ENCODE measurements at places on chromosomes 7 and 10. TPM values are rescaled to one million over a fixed set of nuclear protein-coding genes. Genes with fewer than 3 reads are reported as not detected.

The GNAI1 gene
- not detected for total RNA-seq

DNA sequence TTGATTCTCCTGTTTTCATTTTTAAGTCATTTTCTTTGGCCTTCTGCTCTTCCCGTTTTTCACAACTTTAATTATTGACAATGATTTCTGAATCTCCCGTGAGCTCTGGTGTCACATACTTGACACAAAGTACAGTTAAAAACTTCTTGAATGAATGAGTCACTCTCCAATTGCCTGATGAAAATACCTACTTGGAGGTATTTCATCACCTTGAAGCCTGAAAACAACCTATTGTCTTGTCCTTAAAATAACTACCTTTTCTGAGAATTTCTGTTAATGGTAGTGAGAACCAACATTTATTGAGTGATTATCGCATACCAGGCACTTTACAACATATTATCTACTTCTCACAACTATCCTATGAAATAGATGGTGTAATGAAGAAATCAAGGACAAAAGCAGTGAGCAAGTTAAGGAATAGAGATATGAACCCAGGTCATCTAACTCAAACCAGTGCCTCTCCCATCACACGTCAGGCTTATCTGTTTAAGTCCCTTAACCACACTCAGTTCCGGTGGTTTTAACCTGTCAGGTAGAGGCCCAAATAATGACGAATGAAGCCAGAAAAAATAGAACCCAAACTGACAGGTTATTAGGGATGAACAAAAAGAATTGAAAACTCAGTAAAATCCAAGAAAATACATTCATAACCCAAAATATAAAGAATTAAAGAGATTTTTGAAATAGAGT, 11.6 kb downstream of the BET1 start:
- no peak for DNase-seq

DNA sequence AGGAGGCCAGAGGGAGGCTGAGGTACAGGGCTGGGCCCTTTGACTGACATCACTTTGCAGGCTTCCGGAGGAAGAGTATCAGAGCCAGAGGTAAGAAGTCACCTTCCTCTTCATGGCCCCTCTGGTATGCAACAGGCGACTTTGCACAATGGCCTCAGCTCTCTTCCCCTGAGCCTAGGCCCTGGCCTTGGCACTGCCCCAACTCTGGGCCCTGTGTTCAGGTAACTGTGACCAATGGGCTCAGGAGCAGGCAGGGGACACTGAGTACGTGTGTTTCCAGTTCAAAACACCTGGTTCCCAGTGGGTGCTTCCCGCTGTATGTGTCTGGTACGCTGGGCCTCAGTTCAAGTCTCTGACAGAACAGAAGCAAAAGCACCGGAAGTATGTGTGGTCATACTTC, 12.1 kb upstream of the PAX2 start:
- DNase-seq, result no peak

GRCh38 chr7:123154231-123154860, 45.4 kb downstream of the SLC13A1 start:
- peak; percentile 88 for DNase-seq

DNA sequence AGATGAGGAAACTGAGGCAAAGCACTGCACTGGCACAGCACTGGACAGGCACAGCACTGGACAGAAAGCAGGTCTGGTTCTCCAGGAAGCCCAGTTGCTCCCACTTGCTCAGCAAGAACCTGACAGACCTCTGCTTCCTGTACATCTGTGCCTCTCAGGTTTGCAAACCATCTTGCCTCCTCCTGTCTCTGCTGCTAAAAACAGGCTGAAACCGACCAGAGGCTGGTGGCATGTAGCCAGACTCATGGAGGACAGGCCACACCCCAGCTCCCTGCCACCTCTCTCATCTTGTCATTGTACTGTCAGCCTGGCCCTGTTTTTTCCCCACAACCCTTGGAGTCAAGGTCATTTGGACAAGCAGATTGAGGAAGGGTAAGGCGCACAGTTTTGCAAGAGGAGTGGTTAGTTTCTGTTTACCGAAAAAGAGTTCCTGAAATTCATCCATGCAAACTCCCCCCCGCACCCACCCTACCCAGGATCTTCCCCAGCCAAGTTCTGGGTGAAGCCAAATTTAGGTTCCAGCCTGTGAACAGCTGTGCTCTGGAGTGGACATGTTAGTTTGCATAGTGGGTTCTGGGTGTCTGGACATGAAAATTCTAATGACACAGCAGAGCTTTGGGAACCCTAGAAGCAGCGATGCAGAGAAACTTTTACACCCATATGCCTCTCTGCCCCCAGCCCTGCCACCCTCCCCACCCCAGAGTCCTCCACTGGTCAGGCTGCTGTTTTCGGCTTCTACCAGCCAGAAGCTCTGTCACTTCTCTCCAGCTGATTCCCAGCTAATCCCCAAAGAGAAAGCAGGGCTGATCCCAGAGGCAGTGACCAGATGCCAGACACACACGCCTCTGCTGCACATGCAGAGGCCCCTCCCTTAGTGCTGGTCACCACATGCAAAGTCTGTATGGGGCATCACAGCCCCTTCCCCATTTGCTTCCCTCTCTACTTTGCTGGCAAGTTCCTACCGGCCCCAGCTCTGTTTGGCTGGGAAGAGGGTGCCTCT, 8.5 kb upstream of the C10orf105 start:
- peak; percentile 94 for DNase-seq

- DNase-seq, result no peak
Observed at GRCh38 chr10:27893358-27893954, 105.4 kb downstream of the ODAD2 start.

- DNase-seq, result no peak
Observed at GRCh38 chr7:55903985-55904759, 16.9 kb downstream of the ZNF713 start.

- DNase-seq, result no peak
Observed at GRCh38 chr10:71582506-71583475, 136.8 kb downstream of the C10orf105 start.

The C1GALT1 gene
- total RNA-seq, result 54.1 TPM

DNA sequence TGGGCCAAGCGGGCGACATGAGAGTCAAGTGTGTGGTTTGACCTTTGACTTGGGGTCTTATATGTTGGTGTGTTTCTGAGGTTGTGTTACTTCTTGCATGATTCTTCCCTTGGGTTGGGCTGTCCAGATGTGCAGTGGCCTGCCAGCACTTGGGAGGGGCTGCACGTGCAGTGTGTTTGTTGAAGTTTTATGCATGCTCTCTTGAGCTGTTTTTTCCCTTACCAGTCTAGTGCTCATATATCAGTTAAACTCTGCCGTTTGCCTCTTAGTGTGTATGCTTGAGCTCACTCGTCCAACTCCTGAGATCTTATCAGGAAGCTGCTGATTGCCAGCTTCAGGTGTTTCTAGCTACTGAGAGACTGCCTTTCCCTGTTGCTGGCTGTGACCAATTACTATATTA, 23.1 kb downstream of the SP4 start:
- DNase-seq, result no peak

The PPP1R3C gene
- not detected for total RNA-seq

GRCh38 chr10:80772596-80772995, 234.9 kb downstream of the SH2D4B start:
- DNase-seq, result no peak

- no peak for DNase-seq
Observed at GRCh38 chr7:98049034-98049433, 57.6 kb upstream of the LMTK2 start.

The TACC2 gene
- total RNA-seq, result not detected

DNA sequence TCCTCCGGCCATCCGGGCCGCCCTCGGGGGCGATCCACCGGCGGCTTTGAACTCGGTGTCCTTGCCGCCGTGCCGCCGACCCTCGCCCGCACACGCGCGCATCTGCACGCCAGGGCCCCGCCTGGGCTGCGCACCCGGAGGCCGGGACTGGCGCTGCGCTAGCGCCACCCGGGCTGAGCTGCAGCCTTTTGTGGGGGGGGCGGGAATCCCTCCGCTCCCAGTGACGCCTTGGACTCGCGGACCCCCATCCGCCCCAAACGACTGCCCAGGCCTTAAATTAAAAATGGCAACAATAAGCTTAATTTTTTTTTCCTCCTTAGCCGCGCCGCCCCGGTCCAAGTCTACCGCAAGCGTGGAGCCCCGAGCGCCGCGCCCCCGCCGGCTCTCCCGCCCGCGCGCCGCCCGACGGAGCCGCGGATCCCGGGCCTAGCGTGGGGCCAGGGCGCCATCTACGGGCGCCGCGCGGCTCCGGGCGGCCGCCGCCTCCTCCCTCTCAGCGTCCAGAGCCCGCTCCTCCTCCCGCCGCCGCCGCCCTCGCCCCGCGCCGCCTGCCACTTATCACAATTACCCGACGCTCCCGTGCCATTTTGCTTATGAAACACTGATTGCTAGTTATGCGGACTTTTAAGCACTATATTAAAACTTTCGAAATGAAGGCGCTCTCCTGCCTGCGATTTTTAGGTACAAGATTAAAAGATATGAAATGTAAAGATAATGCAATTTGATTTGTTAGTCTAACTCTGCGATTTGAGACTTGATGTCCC, 7.5 kb upstream of the EBF3 start:
- DNase-seq, result peak; percentile 78

GRCh38 chr7:30389791-30390190, 88.8 kb downstream of the NOD1 start:
- DNase-seq, result no peak

- peak; percentile 90 for DNase-seq
Observed at GRCh38 chr7:116809636-116810266, 52.6 kb upstream of the CAPZA2 start.

DNA sequence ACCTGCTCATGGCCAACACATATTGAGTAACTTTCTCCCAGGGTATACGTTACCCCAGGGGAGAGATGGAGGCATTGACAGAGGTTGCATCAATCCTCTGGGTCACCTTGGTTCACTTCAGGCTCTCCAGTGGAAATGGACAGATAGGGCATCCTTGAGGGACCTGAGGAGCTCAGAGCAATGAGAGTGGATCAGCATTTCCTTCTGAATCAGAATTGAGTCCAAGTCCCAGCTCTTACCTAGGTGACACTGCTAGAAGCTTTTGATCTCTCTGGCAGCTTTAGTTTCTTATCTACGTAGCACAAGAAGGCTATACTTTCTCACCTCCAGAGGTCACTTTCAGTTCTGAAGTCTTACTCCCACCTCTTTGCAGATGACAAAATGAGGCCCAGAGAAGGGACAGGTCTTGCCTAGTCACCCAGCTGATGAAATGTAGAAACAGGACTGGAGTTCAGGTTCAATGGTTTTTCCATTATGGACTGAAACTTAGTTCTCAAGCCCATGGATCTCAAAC, 35.2 kb downstream of the PANK1 start:
- DNase-seq, result no peak

DNA sequence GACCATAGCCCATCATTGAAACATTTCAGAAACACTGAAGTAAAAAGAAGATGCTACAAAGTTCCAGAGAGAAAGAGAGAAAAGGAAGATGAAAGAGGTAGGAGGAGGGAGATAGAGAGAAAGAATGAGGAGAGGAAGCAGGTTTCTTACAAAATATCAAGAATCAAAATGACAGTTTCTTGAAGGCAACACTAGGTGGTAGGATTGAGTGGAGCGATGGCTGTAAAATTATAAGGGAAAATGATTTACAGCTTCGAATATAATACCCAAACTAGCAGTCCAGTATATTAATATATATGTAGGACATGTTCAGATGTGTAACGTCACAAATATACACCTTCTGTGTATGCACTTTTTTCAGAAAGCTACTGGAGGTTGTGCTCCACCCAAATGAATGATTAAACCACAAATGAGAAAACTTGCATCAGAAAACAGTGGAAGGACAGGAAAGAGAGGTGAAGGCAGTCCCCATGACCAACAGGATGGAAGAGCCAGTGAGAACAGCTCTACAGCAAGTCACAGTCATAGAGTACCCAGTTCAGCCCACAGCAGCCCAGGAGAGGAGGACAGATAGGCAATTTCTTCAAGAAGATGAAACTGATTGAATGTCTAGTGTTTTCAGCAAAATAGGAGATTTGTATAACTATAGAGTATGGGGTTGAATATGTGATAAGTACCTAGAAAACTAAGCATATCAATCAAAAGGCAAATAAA, 151.5 kb upstream of the TARP start:
- no peak for DNase-seq

GRCh38 chr10:114281461-114281860, 42.4 kb downstream of the VWA2 start:
- no peak for DNase-seq

The GBX1 gene
- not detected for total RNA-seq

- DNase-seq, result no peak
Observed at GRCh38 chr7:30303312-30304039, 19.1 kb downstream of the ZNRF2 start.

DNA sequence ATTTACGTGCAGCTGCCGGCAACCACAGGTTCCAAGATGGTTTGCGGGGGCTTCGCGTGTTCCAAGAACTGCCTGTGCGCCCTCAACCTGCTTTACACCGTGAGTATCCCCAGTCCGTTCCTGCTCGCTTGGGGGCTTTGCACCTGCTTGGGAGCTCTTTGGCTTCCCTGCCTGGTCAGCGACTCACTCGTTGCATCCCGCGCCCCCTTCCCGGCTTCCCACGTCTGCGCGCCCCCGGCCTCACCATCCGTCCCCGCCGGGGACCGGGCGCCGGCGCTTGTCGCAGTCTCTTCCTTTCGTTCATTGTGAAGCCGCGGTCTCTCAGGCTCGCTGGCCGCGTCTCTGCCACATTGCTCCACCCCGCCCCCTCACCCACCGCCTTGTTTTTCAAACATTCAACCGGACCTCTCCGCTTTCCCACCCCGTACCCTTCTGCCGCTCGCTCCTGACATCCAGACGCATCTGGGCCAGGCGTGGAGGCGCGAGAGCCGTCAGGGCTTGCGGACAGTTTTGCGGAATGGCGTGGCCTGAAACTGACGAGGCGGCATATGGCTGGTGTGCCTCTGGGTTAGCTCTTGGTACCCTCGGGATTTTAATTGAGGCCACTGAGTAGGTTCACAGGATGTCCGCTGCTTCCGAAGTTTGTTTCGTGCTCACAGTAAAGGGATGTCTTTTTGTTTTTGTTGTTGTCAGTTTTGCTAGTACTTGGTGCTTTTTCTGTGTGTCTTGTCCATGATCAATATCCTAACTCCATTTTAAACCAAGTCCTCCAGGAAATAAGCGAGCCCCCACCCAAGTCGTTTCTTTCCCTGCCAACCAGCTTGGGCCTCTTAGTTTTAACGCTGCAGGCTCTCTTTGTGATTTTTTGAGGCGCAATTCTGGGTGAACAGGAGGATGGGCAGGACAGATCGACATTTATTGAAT, 639 bp downstream of the TSPAN13 start:
- no peak for DNase-seq

DNA sequence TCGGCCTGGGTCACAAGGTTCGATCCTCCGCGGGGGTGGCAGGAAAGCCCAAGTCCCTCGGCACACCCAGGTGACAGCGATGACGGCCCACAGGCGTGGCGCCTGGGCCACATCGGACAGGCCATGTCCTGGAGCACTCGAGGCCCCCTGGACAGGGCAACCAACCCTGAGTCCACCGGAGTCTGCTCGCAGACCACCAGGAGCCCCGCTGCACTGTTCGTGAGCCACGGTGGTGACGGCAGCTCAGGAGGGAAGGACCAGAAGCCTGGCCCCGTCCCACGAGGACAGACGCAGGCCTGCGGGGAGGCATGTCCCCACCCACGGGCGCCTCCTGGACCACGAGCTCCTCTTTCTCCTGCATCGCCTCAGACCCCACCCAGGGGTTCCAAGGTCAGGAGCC, 22.4 kb upstream of the GPR146 start:
- DNase-seq, result no peak

- DNase-seq, result peak; percentile 70
Observed at GRCh38 chr10:92757711-92758104, 68.0 kb downstream of the HHEX start.
